ENCODE measurements at places on chromosomes 6 and 20.
A peak's percentile ranks its signal among the peaks of the same experiment; 100 is the strongest.

- no peak for DNase-seq
Measured at GRCh38 chr20:40669692-40670091, 19.3 kb downstream of the MAFB start.

- no peak for DNase-seq
Measured at GRCh38 chr6:28914941-28915340, 8.8 kb downstream of the TRIM27 start.

- peak; percentile 62 for DNase-seq
Measured at GRCh38 chr6:97151601-97152000, 131.4 kb downstream of the MMS22L start.

GRCh38 chr6:133242637-133243585, 1.8 kb downstream of the EYA4 start:
- no peak for DNase-seq

GRCh38 chr20:431012-431904, 23.2 kb downstream of the RBCK1 start:
- DNase-seq = peak; percentile 55

DNA sequence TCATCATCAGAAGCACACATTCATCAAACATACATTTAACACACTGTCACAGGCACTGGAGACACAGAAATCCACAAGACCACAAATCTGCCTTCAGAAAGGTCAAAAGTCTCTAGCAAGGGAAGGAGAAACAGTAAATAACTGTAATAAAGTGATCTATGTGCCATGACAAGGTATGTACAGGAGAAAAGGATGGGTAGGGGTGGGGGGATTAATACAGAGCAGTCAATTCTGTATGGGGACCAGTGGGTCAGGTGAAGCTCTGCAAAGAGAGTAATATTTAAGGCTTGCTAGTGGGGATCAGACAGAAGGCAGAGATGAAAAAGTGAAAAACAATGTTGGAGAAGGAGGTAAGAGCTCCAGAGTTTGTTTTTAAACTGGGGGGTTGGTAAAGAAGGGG, 32.6 kb downstream of the ELOVL5 start:
- no peak for DNase-seq

- no peak for DNase-seq
Measured at GRCh38 chr6:26450240-26450639, 7.5 kb upstream of the BTN2A1 start.

- no peak for DNase-seq
Measured at GRCh38 chr20:40802886-40803285, 113.8 kb upstream of the MAFB start.

DNA sequence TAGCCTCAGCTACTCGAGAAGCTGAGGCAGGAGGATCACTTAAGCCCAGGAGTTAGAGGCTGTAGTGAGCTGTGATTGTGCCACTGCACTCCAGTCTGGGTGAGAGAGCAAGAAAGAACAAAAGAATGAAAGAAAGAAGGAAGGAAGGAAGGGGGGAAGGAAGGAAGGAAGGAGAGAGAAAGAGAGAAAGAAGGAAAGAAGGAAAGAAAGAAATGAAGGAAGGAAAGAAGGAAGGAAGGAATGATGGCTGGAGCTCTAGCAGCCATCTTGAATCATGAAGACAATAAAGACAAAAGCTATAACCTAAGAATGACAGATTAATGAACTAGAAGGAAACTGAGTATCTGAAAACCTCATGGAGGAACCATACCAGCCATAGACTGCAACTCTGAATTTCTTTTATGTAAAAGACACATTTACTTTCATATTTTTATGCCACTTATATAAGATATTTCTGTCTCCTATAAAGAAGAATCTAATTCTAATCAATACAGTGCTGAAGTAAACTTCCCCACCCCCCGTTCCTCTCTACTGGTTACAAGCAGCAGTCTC, 522.3 kb upstream of the JARID2 start:
- no peak for DNase-seq

- DNase-seq = no peak
Measured at GRCh38 chr6:155959898-155960495, 504.4 kb upstream of the NOX3 start.

GRCh38 chr20:58131151-58131550, 97.3 kb downstream of the ANKRD60 start:
- DNase-seq = no peak

DNA sequence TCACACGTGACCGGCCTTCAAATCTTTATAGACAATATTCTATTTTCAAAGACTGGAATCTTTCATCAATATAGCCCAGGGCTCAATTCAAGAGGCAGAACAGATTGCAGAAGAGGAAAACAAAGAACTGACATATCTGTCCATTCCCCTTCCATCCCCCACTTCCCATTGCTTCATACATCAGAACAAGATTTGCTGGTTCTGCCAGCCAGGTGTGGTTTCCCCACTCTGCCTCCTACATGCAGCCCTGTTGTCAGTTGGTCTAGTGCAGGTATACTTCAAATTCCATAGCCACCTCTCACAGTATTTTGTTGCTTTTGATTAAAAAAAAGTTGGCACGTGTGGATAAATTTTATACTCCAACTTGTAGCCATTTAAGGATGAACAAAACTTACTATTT, 174.9 kb downstream of the CD109 start:
- DNase-seq = no peak

DNA sequence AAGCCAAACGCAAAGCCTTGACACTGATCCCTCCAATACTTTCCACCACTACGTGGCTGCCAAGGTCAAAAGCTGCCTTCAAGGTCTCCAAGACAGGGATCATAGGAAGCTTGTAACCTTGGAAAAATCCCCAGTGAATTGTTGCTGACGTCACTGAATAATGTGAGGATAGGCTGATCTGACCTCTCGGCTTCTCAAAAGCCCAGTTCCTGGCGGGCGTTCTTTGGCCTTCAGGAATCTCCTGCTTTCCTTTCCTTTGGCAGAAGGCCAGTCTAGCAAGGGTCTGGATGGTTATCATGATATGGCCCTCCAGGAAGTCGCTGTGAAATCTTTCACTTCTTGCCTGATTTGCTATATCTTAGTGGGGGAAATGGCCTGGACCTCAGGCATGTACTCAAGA, 61.4 kb upstream of the TNFAIP3 start:
- no peak for DNase-seq

DNA sequence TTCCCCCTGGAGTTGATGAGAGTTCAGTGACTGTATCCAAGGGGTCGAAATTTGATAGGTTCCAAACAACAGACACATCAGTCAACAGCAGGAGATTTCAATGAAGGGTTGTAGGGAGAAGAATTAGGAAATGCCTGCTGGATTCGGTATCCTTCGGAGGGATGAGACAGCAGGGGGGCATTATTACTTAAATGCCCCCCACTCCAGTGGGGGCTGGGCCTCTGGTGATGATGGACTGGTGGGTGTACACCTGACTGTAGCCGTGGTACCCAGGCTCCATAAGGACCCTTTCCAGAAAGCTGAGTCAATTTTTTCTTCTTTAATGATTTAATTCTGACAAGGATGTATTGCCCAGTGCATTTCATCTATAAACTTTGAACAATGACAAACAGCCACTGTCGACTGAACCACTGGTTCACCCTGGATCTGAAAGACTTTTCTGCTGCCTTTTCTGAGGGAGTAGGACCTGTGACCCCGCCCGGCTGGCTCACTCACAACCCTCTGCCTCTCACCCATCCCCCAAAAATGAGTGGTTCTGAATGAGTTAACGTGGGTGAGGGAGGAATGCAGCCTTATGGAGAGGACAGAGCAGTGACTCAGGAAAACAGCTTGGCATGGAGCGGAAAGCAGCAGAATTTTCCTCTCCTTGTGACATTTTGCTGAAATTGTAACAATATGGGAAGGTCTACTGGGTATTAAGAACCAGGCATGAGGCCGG, 41.0 kb downstream of the ZMYND8 start:
- DNase-seq = no peak

GRCh38 chr6:130725551-130725950, 101.7 kb upstream of the SMLR1 start:
- DNase-seq = no peak

GRCh38 chr6:169824848-169825557, 73.6 kb downstream of the ERMARD start:
- no peak for DNase-seq

DNA sequence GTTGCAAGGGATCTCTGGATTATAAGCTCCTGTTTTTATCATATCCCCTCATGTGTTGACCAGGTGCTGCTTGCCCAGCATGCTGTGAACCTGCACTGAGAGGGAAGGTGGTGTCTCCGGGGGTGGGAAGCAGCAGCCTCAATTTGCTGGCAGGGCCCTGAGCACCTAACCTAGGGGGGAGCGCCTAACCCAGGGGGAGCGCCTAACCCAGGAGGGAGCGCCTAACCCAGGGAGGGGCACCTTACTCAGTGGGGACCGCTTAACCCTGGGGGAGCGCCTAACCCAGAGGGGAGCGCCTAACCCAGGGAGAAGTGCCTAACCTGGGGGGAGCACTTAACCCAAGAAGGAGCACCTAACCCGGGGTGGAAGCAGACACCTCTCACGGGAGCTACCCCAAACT, 83.3 kb upstream of the QKI start:
- no peak for DNase-seq

DNA sequence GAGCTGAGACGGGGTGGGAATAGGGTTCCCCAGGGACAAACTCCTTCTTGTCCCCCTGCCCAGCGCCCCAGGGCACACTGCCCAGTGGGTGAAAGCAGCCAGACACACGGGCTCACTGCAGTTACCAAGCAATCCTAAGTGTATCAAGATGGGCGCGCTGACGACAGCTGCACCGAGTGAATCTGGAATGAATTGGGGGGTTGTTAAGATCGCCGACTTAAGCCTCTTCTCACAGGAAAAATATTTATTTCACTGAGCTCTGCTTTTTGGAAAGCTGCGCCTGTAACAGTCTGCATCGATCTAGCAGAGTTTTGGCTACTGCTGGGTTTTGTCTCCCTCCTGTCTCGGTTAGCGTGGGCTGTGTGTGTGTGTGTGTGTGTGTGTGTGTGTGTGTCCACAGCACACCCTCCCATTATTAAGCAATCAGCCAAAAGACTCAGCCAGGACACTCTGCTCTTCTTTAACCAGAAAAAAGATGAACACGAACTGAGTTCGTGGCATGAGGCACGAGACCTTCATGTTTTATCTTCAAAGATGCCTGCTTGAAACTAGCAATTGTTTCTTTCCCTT, 35.9 kb downstream of the RIPOR3 start:
- no peak for DNase-seq

DNA sequence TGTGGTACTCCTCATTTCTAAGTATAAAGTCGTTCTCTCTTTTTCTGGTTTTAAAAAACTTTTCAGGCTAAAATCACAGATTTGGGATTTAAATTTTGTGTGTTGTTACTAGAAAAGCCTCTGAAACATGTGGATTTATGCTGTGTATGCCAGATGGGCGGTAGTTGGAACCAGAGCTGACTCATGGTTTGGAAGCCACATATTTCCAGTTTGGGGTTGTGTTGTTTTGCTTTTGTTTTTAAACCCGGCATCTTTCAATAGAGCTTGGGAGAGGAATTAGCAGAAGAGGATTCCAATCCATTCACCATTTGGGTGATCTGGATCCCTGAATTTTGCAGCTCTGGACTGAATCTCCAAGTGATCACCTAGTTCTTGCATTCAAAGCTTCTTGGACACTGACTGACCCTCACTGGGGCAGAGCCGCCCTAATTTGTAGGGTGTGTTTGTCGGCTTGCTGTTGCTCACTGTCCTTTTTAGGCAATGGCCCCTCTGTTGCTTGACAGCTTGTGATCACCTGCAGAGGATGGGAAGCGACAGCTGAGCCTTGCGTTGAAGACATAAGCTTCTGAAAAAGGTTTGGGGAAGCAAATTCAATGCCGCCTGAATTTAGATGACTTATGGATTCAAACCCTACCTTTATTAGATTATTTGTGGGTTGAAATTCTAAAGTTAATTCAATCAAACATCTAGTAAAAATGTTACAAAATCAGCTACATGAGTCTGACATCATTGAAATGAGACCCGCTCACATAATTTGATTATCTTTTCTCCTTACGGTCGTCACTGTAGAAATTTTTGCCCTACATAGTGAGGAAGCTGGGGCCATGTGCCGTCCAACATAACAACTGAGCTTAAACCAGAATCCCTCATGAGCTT, 79.9 kb upstream of the CD83 start:
- peak; percentile 63 for DNase-seq

GRCh38 chr20:17129089-17129488, 97.8 kb upstream of the PCSK2 start:
- DNase-seq = no peak

DNA sequence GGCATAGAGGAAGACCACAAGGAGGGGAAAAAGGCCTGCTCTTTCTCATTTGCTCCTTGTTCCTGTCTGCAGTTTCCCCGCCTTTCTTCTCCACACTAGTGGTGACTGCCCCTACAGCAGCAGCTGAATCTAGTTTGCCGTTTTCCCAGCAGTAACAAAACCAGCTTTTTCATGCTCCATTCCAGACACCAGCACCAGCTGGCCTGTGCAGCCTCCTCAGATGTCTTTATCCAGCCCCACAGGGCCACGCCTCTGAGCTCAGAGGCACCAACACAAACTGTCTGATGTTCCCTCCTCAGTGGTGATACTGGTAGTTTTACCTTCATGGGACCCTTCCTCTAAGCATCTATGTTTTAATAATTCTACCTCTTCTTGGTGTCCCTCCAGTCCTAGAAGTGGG, 70.4 kb upstream of the SLC24A3 start:
- DNase-seq = no peak

DNA sequence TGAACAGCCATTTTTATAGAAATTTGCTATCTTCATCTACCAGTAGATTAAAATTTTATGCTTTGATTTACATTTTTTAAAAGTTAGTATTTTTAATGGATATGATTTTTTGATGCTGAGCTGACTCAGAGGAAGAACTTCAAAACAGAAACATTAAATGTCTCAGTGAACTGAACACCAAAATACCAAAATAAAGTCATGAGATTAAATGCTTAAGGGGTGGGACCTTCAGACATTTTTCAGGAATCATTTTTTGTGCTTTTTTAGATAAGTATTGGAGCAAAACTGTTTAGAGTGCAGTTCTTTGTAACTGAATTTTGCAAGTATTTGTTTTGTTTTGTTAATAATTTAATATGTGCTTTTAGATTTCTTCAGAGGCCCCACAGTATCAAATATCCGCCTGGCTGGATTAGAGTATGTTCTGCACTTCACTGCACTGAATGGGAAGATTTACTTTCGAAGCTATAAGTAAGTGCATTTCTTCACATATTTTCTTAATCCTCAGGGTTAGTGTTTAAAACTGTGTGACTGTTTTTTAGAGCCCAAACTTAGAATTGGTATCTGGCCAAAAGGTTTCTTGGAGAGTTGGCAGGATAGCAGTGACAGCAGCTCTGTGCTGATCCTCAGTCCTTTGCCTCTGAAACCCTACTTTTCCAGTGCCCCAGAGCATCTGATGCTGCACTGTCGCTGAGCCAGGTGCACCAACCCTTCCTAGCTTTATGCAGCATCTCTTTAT, 33.7 kb downstream of the RPF2 start:
- no peak for DNase-seq

- DNase-seq = no peak
Measured at GRCh38 chr20:40991181-40991889, 37.3 kb upstream of the TOP1 start.

DNA sequence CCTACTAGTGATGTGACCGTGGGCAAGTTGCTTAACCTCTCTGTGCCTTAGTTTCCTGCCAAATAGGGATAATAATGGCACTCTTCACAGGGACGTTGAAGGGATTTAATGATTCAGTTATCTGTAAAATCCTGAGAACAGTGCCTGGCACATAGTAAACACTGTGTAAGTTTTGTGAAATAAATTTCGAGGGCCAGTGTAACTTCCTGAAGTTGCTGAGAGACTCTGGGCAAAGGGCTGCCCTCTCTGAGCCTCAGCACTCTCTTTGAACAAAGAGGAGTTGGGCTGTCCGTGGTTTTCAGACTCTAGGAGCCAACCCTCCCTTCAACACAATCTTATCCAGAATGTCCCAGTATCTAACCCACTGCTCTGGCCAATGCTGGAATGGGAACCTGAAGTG, 2.5 kb upstream of the TEAD3 start:
- DNase-seq = no peak
